ENCODE measurements at places on chromosomes 7 and 10.
A peak's percentile ranks its signal among the peaks of the same experiment; 100 is the strongest.

- no peak for DNase-seq
Measured at GRCh38 chr7:104795086-104795485, 218.9 kb upstream of the KMT2E start.

DNA sequence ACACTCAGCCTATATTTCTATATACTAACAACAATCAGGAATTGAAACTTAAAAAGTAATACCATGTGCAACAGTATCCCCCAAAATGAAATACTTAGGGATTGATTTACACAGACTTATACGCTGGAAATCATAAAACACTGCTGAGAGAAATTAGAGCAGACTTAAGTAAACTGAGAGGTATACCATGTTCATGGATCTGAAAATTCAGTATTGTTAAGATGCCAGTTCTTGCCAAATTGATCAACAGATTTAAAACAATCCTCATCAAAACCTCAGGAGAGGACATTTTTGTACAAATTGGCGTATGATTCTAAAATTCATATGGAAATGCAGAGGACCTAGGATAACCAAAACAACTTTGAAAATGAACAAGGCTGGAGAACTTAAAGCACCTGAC is 37.3 kb downstream of the DCLRE1C start:
- no peak for DNase-seq

- DNase-seq: no peak
Measured at GRCh38 chr10:127992376-127992775, 85.5 kb downstream of the PTPRE start.

DNA sequence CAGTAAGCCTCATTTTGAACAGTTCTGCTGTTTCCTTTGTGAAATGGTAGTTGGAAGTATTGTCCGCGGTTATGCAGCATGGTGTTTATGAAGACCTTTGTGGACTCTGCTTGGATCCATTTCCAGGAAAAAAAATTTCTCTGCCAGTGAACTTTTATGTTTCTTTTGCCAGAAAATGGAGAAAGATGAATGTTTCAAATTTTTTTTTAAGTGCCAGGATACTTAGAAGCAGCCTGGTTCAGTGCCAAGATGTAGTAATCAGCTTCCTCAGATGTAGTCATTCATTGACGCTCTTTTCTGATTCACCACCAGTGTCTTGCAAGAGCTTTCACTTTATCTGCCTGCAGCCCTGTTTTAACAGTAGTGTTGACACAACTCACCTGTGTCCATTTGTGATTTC is 258.2 kb downstream of the SDK1 start:
- peak; percentile 72 for DNase-seq

DNA sequence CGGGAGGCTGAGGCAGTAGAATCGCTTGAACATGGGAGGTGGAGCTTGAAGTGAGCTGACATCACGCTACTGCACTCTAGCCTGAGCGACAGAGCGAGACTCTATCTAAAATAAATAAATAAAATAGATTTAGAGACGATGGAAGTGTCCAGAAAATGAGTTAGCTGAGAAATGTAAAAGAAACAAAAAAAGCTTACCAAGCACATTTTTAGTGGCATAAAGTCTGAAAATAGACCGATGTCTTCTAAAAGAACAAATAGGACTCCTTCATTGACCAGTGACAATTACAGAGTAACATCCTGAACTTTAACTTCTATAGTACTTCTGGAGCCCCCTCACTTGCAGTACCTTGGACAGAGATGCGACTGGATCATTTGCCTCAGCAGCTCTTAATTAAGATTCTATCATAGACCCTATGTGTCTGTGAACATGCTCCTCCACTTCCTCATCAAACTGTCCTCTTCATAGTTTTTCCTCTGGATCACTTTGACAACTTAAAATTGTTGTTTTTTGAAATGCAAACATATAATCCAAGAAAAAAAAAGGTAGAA is 25.2 kb upstream of the SRPK2 start:
- no peak for DNase-seq

GRCh38 chr10:95472304-95473088 is 88.7 kb downstream of the SORBS1 start:
- DNase-seq: no peak

DNA sequence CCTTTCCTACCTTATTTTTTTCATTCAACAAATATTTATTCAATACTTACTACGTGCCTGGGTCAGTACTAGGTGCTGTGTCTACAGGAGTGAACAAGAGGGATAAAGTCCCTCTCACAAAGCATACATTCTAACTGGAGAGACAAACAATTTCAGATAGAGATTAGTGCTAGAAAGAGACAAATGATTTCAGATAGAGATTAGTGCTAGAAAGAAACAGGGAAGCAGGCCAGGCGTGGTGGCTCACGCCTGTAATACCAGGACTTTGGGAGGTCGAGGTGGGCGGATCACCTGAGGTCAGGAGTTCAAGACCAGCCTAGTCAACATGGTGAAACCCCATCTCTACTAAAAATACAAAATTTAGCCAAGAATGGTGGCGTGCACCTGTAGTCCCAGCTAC is 34.6 kb downstream of the RBM28 start:
- DNase-seq: no peak

GRCh38 chr7:135946289-135947055 is 30.7 kb downstream of the MTPN start:
- DNase-seq: no peak

- DNase-seq: no peak
Measured at GRCh38 chr7:134535272-134535918, 8.0 kb downstream of the AKR1B10 start.

GRCh38 chr10:71719042-71719441 is 536 bp downstream of the C10orf105 start:
- no peak for DNase-seq

- DNase-seq: no peak
Measured at GRCh38 chr7:16650266-16650665, 4.3 kb downstream of the BZW2 start.

- peak; percentile 87 for DNase-seq
Measured at GRCh38 chr7:99099499-99100077, 44.3 kb downstream of the SMURF1 start.

GRCh38 chr10:74763934-74764591 is 62.3 kb upstream of the KAT6B start:
- no peak for DNase-seq

DNA sequence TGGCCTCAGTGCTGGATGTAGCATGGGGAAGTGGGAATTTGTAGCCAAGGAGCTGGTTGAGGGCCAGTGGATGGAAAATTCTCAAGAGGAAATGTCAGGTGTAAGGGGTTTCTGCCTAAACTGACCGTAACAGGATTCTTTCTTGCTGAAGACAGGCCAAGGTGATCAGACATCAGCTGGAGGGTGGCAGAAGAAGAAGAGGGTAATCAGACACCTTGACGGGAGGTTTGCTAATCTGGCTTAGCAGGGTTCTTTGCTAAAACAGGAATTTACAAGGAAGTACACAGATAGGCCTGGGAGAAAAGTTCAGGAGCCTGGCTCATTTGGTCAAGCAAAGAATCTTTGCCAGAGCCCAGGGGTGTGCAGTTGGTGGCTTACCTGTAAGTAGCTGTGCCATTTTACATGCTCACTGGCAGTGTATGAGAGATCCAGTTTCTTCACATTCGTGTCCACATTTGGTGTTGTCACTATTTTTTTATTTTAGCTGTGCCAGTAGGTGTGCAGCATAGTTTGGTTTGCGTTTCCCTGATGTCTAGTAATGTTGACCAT is 73.7 kb downstream of the BMPR1A start:
- no peak for DNase-seq

DNA sequence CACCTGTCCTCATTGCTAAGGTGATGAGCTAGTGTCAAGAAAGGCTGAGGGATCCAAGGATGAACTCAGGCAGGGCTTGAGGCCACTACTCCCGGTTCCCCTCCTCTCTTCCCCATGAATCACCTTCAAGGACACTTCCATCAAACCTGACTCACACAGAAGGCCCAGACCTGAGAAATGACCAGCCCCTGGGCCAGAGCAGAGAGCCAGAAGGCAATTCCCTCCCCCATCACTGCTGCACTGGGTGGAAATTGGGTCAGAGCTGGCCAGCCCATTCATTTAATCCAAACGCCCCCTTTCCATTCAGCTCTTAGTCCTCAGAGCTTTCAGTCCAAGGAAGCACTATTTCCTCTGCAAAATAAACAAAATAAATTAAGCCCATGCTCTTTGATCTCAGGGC is 182.0 kb downstream of the KCNMA1 start:
- no peak for DNase-seq

DNA sequence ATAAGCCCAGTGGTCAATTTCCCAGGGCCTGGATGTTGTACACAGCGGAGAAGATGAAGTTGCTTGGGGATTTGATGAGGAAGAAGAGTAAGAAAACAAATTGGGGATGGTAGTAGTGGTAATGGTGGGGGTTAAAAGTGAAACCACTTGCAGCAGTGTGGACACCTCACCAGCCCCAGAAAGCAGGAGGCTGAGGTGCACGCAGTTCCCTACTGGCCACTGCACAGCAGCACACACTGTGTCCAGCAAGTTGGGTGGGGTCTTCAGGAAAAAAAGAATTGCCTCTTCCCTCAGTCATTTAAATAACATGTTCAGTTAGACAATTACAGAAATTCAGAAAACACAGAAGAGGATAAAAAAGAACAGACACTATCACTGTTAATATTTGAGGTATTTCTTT is 96.6 kb downstream of the TAX1BP1 start:
- no peak for DNase-seq

DNA sequence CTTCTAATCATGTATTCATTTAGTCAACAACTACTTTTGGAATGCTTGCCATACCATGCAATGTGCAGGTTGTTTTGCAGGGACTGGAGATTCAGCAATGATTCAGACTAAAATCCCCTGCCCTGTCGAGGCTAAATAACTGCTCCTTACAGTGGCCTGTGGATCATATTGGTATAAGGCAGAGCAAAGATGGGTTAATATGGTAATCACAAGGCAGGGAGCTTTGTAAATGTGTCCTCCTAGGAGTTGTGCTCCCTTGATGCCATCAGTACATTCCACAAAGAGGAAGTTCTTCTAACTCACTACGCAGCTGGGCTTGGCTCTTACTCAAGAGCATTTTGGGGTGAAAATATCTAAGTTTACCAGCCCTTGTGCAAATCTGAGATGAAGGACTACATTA is 614 bp upstream of the IFIT2 start:
- peak; percentile 20 for DNase-seq

DNA sequence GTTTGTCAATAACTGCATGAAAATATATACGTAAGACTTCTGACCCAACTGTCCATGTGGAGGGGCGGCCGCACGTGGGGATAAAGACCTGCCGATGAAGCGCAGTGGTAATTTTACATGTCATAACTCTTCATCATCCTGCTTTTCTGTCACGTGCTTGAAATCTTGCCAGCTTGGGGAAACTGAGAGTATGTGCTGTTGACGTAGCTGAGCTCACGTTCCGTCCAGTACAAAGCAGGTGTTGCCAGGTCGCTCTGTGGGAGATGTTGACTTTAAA is 105.1 kb downstream of the INPP5A start:
- no peak for DNase-seq

- no peak for DNase-seq
Measured at GRCh38 chr7:155181768-155182167, 111.6 kb downstream of the HTR5A start.

DNA sequence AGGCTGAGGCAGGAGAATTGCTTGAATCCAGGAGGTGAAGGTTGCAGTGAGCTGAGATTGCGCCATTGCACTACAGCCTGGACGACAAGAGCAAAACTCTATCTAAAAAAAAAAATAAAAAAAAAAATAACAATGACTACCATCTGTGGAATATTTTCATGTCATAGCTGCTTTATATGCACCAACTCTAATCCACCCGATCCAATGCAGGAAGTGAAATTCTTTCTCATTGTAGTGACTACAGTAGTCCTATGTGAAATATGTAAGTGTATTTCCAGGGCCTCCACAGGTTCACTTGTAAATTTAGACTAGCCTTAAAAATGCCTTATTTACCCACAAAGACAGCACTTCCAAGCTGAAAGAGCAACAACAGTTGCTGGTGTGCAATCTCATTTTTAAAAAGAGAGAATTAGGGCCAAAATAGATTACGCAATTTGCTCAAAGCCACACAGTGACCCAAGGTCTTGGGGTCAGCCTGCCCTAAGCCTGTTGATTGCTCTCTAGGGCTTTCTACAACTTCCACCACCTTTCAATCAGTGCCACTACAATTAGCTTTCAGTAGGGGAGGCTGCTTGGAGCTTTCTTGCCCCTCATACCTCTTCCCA is 25.8 kb upstream of the EGFR start:
- peak; percentile 18 for DNase-seq

GRCh38 chr7:118969370-118969769 is 744.9 kb downstream of the ANKRD7 start:
- DNase-seq: no peak

Measured in fibroblast of skin of scalp (primary cell).